ENCODE measurements at places on chromosomes 1 and 21. TPM values are rescaled to one million over a fixed set of nuclear protein-coding genes. Genes with fewer than 3 reads are reported as not detected.

- no peak for DNase-seq
Measured at GRCh38 chr1:40890771-40891170, 28.6 kb upstream of the CITED4 start.

The SGIP1 gene
- total RNA-seq = 4.2 TPM

- DNase-seq = no peak
Measured at GRCh38 chr1:81574408-81574807, 226.3 kb upstream of the ADGRL2 start.

- DNase-seq = no peak
Measured at GRCh38 chr1:15627343-15627988, 10.2 kb downstream of the DDI2 start.

DNA sequence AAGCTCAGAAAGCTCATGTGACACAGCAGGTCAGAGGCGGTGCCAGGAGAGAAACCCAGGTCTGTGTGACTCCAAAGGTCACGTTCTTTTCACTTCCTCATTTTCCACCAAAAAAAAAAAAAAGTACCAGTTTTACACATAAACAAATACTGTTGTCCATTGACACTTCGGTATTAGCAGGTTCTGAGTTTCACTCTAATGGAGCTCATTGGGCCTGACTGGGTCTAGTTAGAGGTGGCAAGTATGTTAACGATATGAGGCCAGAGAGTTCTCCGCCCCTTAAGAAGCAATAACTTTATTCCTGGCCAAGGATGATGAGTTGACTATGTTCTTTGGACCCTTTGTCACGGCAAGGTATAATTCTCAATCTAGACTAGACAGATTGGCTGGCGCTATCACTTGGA lies 30.0 kb upstream of the SDE2 start:
- no peak for DNase-seq

All from mesenteric fat pad (tissue), 1 donor.